ENCODE measurements at places on chromosomes 16 and 17.

DNA sequence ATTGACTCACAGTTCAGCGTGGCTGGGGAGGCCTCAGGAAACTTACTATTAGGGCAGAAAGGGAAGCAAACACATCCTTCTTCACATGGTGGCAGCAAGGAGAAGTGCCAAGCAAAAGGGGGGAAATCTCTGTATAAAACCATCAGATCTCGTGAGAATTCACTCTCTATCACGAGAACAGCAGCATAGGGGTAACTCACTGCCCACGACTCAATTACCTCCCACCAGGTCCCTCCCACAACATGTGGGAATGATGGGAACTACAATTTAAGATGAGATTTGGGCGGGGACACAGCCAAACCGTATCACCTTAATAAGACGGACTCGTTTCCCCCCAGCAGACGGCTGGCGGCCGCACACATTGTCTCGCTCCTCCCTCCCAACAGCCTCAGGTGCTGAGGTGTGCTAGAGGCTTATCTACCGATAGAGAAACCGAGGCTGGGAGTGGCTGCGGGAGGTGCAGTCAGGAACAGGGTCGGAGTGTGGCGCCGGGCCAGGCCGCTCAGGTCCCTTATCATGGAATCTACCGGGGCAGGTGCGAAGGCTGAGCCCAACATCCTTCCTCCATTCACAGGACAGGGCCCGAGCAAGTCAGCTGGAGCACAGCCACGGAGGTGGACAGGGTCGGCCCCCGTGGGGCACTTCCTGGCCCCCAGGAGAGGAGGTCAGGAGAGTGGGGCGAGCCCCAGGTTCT is 4.9 kb upstream of the ZG16B start:
- DNase-seq, result no peak

- DNase-seq, result no peak
Observed at GRCh38 chr16:78194948-78195347, 95.5 kb downstream of the WWOX start.

DNA sequence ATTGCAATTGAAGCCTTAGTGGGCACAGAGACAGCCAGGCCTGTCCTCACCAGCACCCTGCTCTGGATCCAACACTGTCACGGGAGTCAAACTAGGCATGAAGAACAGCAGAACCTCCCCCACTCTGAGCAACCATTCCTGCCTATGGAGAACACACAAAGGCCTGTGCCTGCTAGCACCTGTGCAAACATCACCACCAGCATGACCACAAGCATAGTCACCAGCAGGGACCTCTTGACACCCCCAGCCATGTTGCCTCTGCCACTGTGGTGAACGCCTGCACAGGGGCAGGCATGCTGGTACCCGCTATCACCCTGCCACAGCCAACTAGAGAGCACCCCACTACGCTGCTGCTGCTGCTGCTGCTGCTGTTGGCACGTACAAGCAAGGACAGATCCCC is 51.7 kb downstream of the CMC2 start:
- DNase-seq, result no peak

DNA sequence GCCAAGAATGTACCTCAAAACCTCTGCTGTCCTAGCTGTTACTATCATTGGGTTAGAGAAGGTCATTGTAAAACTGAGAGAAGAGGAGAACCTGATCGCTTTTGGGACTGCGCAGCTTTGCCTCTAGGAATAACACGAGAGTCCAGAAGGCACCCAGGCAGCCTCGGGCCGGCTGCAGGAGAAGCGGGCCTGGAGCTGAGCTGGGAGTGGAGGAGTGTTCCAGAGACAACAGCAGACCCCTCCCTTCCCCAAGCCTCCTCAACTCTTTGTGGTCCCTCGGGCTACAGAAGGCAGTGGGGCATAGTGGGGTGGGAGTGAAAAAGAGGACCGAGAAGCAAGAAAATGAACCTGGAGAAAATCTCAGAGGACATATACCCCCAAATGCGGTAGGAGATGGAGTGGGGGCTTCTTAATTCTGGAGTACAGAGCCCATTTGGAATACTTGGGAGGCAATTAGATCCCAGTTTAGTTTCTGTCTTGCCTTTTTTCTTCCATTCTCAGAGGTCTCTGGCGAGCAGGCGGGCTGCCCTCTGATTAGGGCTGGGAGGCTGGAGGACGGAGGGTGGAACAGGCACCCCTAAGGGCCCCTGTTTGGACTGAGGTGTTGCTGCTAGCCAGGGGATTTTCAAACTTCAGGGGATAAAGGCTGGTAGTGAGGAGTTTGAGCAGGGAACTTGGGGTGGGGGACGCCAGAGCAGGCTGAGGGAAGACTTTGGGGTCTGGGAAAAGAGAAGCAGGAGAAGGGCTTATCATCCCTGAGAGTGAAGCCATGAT is 13.3 kb upstream of the HOXB2 start:
- DNase-seq, result no peak

GRCh38 chr17:43839670-43840108 is 6.7 kb upstream of the MPP3 start:
- DNase-seq, result no peak

GRCh38 chr17:37791447-37792399 is 46.9 kb upstream of the HNF1B start:
- DNase-seq, result peak; percentile 72

- DNase-seq, result no peak
Observed at GRCh38 chr17:39097537-39097936, 53.9 kb downstream of the PLXDC1 start.

DNA sequence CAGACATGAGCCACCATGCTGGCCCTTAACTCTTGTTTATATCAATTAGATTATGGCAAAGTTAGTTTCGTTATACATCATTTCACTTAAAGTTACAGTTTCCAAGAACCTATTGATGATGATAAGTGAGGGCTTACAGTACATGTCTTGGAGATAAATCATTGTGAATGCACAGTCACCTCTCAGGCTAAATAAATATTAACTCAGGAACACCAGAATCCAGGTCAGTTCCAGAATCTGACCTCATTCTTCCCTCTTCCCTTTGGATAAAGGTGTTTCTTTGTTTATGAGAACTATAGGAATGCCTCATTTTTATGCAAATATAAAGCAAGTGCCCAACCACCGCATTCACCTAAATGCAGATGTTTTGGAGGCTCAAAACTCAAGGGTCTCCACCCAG is 48.4 kb upstream of the CRYM start:
- no peak for DNase-seq

DNA sequence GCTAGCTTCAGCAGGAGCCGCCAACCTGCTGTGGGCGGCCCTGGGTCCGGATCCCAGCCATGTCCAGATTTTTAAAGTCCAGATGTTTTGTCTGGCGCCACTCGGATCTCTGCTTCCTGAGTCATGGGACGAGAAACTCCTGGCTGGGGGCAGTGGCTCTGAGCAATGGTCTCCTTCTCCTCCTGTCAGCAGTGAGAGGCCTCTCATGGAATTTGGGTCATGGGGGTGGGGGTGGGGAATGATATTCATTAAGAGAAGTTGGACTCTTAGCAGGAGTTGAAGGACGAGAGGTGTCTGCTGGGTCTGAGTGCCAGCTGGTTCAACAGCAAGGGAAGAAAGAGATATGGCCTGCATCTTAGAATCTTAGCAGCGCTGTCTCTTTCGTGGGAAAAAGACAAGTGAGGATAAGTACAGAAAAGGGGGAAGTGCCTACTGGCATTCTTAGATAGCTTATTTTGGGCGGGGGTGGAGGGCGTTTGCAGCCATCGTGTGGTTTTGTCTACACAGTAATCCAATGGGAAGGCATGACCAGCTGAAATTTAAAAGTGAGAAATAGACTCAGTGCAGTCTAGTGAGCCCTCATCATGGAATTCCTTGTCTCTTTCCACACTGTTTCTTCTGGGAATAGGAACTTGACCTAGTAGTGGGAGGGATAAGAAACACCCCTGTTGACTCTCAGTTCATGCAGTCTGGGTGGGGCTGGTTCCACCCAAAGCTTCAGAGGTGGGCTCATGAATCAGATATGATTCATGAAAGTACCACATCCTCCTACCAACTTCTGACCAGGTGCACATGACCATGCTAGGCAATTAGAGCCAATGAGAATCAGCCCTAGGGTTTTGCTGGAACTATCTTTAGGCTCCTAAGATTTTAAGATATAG is 80.5 kb downstream of the MYH13 start:
- DNase-seq, result peak; percentile 75

Measured in hematopoietic multipotent progenitor cell treated with erythropoietin and hydrocortisone succinate and interleukin-3 and kit ligand, for 4 days (in vitro differentiated cells).